ENCODE measurements at places on chromosomes 16 and 17. TPM values are rescaled to one million over a fixed set of nuclear protein-coding genes. Genes with fewer than 3 reads are reported as not detected.

Gene TBX21
- total RNA-seq: 0.27 TPM

Gene SDR42E1
- 9.8 TPM for total RNA-seq

- no peaks in the 10 kb centered on the region for H3K27me3 ChIP-seq
- H3K36me3 ChIP-seq: no peaks in the 10 kb centered on the region
- H3K27ac ChIP-seq: no peak overlapping the region
- no peak for DNase-seq
- H3K4me1 ChIP-seq: no peaks in the 10 kb centered on the region
- H3K4me3 ChIP-seq: no peak overlapping the region
Observed at GRCh38 chr17:6608321-6608720, 32.2 kb downstream of the KIAA0753 start.

Gene SOX15
- total RNA-seq: 2.3 TPM

Gene DNAI2
- total RNA-seq: not detected

GRCh38 chr17:12180644-12181261, 160.1 kb downstream of the MAP2K4 start:
- H3K27ac ChIP-seq: peak overlapping the region; percentile 9
- no peaks in the 10 kb centered on the region for H3K36me3 ChIP-seq
- H3K4me1 ChIP-seq: no peaks in the 10 kb centered on the region
- peak; percentile 11 for DNase-seq
- no peak overlapping the region for H3K4me3 ChIP-seq

DNA sequence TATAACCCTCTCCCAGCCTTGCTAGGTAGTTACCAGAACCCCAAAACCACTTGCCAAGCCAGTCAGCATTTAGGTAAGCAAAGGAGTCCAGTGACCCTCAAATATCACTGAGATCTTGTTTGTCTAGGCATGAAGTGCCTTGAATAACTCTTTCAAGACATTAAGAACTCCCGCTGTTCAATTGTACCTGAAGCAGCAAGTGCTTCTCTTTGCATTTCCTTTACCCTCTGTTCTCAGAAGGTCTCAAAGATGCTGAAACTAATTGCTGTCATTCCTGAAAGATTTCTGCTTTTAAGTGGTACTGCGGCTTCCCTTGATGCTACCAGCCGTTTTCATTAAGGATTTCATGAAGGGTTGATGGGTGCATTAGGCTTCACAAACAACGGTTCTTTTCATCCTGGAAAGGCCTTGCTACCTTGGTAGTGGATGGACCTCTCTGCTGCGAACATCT, 142.7 kb downstream of the PITPNC1 start:
- peak overlapping the region; percentile 24 for H3K27ac ChIP-seq
- peaks cover 12% of the 10 kb centered on the region for H3K4me1 ChIP-seq
- no peak overlapping the region for H3K4me3 ChIP-seq
- no peaks in the 10 kb centered on the region for H3K36me3 ChIP-seq

Gene RRAD
- 4.2 TPM for total RNA-seq

Gene PPP1R1B
- total RNA-seq: 125 TPM

DNA sequence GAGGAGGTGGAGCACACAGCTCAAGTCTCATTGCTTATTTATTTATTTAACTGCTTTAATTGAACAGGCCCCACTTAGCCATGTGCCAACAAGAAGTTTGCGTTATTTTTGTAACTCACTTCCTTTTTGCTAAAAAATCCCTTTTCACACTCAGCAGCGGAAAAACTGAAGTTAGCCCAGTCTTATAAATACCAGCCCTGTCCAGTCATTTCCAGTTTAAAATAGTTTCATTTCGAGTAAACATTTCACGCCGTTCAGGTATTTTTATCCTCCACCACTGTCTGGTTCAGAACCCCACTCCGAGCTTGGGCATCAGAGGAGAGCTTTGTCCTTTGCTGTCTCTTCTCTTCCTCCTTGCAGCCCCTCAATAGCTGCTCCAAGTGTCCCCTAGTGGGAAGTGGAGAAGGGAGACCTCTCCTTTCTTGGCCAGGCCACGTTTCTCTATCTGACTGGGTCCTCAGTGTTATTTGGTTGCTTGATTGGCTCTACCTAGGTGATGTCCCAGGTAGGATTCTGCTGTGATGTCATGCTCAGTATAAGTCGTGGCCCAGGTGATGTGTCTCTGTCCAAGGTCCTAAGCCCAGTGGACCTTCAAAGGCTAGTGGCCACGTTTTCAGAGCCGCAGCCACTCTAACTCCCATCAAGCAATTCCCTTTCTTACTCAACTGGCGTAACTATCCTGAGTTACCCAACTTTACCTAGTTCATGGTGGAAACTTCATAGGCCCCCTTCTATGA, 53.0 kb upstream of the GAS7 start:
- H3K27me3 ChIP-seq: no peaks in the 10 kb centered on the region
- no peaks in the 10 kb centered on the region for H3K4me1 ChIP-seq
- no peak for DNase-seq
- H3K36me3 ChIP-seq: no peaks in the 10 kb centered on the region
- H3K27ac ChIP-seq: no peak overlapping the region
- no peak overlapping the region for H3K4me3 ChIP-seq

Gene DPEP3
- total RNA-seq: not detected
